MM.1S (cell line): ENCODE measurements at places on chromosomes 7 and 10.

DNA sequence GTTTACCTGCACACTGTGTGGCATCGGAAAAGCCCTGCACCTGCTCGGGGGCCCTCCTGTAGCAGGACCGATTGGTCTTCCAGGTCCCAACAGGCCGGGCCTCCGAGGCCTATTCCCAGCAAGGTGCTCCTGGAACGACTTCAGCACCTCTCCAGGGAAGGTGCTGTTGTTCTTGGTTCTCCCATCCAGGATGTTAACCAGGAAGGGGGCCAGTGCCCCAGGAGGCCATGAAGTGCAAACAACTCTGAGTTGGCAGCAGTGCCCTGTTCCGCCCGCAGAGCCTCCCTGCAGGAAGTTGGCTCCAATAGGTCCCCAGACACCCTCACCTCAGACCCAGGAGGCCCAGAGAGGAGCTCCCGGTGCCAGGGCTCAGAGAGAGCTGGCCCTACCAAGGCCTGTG, 64.0 kb upstream of the DUSP5 start:
- no peak for DNase-seq

DNA sequence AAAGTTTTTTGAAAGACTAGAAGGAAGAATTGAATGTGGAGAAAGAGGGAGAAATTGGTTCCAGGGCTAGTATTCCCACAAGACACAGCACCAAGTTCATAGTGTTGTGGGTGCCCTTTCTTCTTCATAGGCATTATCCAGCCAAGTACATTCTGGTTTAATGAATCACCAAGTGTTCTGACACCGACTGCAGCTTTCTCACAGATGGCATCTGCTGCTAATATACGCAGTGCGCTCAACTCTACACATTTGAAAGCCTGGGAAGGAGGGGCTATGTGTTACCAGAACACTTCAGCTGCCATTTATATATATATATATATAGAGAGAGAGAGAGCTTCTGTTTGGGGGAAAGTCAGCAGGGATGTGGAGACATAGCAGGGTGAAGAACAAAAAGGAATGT, 1168.4 kb downstream of the GATA3 start:
- DNase-seq, result no peak

DNA sequence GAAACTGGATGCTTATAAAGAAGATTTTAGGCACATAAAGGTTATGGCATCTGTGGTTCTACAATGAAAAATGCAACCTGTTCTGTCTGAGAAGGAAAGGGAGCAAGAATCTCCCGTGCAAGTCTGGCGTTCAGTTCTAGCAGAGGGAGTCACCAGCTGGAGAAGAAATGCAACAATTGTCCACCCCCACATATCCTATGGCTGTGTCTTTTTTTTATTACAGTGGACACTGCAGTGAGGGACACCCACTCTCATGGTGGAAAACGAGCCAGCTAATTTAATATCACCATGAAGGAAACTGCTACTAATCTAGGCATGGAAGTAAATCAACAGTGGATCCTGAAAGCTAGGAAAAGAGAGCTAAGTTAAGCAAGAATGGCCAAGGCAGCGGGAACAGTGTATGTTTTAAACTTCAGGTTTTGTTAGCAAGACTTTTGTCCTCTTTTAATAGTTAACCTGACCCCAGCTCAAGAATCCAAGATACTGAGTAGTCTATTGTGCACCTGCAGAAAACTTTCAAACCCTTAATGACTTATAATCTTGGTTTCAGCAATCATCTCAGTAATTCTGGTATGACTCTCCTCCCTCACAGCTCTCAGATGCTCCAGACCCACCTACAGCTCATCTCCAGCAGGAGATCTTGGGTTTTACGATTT, 149.3 kb downstream of the FGFR2 start:
- DNase-seq, result no peak

- no peak for DNase-seq
These were observed 53.1 kb downstream of the SLK start for GRCh38 chr10:104020020-104020419.

GRCh38 chr10:82874671-82875070, 999.7 kb downstream of the NRG3 start:
- DNase-seq, result no peak

DNA sequence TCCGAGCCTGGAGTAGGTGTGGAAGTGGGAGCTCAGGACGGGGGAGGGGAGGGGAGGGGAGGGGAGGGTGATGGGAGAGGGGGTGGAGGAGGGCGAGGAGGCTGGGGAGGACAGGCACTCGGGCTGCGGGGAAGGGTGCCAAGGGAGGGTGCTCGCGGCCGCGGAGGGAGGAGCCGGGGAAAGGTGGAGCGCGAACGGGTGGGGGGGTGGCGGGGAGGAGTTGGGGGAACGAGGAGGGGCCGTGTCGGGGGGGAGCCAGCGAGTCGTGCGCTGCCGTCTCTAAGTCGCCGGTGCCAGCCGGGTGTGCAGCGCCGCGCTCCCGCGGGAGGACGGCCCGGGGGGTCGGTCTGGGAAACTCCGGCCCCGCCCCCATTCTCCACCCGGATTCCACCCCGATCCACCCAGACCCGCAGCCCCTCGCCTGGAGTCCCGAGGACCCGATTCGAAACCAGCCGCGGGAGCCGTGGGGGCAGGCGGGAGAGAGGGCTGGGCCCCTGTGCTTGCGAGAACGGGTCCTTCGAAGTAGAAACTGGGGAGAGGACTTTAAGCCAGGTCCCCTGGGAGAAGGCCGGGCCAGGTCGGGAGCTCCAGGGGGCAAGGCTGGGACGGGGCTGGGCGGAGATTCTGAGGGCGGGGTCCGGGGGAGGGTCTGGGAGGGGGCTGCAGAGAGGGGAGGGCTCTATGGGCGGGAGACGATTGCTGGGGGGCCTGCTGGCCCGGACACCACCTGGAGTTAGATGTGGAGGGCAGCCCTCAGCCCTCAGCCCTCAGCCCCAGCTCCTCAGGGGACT, at the start of gene ZNF467:
Gene ZNF467 (minus strand): TSS at position 143 of the 791 bp plus-strand sequence. CDS start 2,556 bp downstream, outside the sequence.
- no peak for DNase-seq

DNA sequence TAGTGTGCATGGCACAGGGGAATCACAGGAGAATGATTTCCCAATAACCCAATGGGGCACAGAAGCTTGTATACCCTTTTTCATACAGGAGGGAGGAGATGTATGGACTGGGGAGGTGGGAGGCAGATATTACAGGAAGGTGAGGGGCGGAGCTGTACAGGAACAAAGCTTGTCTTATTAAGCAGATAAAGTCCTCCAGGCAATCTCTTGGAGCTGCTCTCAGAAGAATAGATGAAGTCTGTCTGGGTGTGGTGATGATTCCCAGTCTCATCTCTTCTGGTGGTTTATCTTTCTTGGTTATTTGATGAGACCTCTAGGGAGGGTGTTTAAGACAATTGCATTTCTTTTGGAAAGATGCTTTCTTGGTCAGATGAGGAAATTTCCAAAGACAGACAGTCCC, 25.1 kb upstream of the CPA5 start:
- DNase-seq, result no peak

DNA sequence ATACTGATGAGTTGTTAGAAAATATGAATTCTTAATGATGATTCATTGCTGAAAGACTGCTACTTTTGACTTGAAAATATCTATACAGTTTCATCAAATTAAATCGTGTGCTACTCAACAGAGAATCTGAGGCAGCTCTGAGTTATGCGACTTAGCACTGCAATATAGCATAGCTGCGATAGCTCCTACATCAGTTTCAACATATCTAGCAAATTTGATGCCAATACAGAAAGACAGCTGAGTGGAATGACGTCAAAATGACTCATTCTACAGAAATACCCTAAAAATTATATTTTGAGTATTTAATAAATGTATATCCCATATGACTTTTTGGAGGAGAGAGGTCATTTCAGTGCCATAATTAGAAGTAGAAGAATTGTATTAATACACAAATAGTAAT, 1.1 kb upstream of the TARP start:
- DNase-seq, result no peak

DNA sequence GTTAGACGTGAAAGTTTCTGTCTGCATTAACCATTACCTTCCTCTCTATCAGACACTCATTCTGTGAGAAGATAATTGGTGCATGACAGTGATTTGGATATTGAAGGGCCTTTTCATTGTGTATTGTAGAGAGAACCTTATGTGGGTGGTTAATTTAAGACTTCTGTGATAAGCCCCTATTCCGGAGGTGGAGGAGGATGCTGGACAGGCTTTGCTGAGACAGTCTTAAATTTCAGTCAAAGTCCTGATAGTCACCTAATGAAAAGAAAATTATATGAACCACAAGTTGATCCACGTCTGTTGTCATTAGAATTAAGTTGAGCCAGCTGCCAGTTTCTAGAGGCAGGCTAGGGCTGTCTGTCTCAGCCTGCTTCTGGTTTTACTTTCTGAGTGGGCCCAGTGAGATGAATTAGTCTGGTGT, 62.9 kb downstream of the CELF2 start:
- peak; percentile 83 for DNase-seq

DNA sequence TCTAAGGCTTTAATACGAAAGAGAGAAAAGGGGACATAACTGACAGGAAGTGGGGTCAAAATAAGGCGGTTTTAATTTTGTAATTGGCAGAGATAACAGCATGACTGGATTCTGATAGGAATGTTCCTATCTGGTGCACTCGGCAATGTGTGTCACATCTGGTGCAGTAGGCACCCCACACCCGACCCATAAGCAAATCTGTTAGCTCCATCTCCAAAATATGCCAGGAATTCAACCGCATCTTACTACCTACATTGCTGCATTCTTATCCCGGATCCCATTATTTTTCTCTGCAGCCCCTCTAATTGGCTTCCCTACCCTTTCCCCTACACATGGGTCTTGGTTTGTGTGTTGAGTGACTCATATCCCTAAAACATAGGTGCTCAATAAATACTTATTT, 19.1 kb upstream of the GALNT11 start:
- no peak for DNase-seq

DNA sequence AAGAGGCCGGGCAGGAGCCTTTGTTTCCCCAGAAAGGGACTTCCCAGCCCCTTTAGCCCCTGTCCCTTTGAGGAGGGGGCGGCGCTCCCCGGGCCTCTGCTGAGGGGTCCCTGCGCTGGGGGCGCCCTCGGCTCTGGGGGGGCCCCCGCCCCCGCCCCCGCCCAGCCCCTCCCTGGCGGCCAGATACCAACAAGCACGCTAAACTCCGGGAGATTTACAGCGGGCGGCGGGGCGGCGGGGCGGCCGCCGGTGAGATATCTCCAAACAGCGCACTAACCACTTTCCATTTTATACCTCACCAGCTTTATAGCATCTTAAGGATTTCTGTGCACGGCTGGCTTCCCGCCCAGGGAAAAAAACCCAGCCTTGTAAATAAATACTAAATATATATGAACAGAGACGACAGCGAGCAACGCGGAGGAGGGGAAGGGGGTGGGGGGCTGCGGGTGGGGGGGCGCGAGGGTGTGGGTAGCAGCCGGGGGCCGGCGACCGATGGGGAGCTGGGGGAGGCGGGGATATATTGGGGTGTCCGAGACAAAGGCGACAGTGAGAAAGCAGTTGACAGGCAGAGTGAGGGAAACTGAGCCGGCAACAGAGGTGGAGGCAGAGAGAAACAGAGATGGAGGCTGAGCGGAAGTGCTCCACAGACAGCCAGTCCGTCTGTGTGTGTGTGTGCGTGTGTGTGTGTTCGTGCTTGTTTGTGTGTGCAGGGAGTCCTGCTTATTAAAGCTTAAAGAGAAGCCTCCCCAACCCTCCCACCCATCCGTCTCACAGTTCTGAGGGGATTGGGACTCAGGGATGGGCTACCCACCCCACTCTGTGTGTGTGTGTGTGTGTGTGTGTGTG, 85.8 kb downstream of the HIF1AN start:
- no peak for DNase-seq

GRCh38 chr7:121901026-121901425, 28.1 kb downstream of the PTPRZ1 start:
- DNase-seq, result peak; percentile 74

DNA sequence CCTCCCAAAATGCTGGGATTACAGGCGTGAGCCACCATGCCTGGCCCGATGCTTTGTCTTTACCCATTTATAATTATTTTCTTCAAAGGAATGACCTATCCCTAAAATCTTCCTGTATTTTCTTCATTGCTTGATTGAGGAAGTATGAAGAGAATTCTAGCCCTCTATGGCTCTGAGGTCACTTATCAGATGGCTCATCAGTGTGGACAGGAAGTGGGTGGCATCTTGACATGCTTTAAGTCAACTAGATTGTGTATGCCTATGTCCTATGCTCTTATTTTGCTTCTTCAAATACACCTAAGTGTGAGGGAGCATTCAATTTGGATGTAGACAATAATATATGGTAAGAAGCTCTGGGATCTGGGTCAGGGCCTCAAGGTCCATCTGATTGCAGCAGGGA, 1020.5 kb downstream of the LRMDA start:
- DNase-seq, result no peak

- peak; percentile 80 for DNase-seq
These were observed 7.4 kb upstream of the MICALL2 start for GRCh38 chr7:1466524-1467271.

DNA sequence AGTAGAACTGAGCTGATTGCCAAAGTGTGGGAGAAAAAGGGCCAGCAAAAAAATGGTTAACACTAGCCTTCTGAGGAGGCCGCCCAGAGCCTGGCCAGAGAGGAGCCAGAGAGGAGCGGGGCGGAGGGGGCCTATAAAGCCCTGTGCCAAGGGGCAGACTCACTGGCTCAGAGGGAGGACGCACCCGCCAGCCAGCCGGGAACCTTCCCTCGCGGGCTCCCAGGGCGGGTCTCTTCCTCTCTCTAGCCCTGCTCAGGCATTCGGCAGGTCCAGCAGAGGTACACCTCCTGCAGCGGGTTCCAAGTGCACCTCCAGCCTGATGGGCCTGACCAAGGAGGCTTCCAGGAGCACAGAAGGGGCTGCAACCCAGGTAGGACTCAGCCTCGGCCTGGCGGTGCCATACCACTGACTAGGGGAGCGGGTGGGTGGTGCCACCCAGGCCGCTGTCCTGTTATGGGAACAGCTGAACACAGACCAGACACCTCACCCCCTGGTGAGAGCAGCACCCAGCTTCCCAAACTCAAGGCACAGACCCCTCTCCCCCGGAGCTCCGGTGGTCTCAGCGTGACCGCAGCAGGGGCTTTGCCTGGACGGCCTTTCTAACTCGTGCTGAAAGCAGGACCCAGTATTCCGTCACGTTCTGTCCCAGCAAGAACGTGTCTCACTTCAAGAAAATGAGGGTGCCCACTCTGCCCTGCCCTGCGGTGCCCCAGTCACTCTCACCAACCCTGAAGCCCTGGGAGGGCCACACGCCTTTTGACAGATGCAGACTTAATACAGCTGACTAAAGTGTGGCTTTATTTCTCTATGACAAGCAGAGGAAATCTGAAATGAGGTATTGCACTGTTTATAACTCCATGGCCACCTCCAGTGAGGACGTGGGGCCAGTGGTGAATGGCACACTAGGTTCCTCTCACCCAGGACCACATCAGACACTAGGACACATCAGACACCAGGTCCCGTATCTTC, at the start of gene GPER1:
Gene GPER1 (plus strand): TSS at position 162 of the 969 bp plus-strand sequence. CDS start 3,616 bp downstream, outside the sequence.
- no peak for DNase-seq

- no peak for DNase-seq
These were observed 46.6 kb downstream of the SH3PXD2A start for GRCh38 chr10:103808780-103809179.

DNA sequence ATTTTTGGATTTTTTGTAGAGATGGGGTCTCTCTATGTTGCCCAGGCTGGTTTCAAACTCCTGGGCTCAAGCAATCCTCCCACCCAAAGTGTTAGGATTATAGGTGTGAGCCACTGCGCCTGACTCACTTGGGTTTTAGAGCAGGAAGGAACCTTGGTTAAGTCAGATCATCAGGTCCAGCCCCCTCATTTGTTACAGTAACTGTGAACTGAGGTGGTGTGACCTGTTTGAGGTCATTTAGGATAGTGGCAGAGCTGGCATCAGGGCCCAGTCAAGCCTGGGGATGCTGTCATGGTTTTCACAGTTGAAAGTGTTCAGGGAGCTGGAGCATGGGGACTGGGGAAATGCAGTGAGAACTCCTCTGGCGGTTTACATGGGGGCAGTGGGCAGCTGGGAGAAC, 159.6 kb downstream of the TAX1BP1 start:
- no peak for DNase-seq
